ENCODE measurements at places on chromosomes 5 and 9. TPM values are rescaled to one million over a fixed set of nuclear protein-coding genes. Genes with fewer than 3 reads are reported as not detected.

The PTPRD gene
- 0.02 TPM for total RNA-seq

DNA sequence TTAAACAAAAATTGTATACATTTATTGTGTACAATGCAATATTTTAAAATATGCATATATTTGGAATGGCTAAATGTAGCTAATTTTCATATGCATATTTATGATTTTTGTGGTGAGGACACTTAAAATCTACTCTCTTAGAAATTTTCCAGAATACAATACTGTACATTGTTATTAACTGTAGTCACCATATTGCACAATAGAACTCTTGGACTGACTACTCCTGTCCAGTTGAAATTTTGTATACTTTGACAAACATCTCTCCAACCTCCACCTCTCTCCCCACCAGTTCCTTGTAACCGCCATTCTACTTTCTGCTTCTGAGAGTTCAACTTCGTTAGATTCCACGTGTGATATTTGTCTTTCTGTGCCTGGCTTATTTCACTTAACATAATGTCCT lies 49.2 kb upstream of the TAF11L2 start:
- DNase-seq, result no peak
- H3K27ac ChIP-seq, result no peak overlapping the region
- H3K27me3 ChIP-seq, result no peaks in the 10 kb centered on the region
- no peak overlapping the region for H3K4me3 ChIP-seq
- no peaks in the 10 kb centered on the region for H3K36me3 ChIP-seq
- H3K4me1 ChIP-seq, result no peaks in the 10 kb centered on the region

- no peak for DNase-seq
- H3K4me3 ChIP-seq, result no peak overlapping the region
- H3K4me1 ChIP-seq, result no peaks in the 10 kb centered on the region
- no peak overlapping the region for H3K27ac ChIP-seq
Observed at GRCh38 chr5:54480296-54480695, 24.8 kb downstream of the HSPB3 start.

DNA sequence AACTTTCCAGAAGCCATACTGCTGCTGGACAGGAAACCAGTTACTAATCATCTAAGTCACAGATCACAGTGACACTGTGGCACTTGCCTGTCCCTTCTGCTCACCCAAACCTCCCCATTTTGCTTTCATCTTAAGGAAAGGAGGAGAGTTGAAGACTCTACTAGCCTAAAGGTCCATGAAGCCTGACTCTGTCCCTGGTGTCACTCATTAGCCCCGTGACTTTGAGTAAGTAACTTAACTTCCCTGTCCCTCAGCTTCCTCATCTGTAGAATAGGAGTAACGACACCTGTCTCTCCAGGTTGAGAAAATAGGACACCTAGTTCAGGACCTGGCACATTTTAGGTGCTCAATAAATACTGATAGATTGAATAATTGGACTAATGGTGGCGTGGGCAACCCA lies 536 bp upstream of the SLC6A7 start:
- H3K27me3 ChIP-seq, result peaks cover 4% of the 10 kb centered on the region
- no peak for DNase-seq
- H3K4me1 ChIP-seq, result no peaks in the 10 kb centered on the region
- H3K27ac ChIP-seq, result no peak overlapping the region

DNA sequence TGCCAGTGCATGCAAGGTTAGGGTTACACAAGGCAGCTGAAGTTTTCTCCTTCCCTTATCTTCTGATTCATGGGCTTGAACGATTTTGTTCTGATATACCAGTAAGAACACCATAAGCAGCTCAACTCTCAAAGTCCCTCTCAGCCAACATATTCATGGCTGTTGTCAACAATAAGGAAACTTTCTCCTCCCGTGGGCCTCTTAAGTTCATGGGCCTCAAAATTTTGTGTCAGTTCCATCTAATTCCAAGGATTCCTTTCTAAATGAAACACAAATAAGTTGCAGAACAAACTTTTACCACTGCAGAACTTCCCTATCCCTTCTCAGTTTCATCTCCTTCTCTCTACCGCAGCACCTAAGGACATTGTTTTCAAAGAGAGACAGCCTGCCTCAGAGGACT lies 23.6 kb upstream of the CAST start:
- H3K4me3 ChIP-seq, result no peak overlapping the region
- no peaks in the 10 kb centered on the region for H3K27me3 ChIP-seq
- no peak for DNase-seq
- H3K4me1 ChIP-seq, result no peaks in the 10 kb centered on the region
- no peak overlapping the region for H3K27ac ChIP-seq

DNA sequence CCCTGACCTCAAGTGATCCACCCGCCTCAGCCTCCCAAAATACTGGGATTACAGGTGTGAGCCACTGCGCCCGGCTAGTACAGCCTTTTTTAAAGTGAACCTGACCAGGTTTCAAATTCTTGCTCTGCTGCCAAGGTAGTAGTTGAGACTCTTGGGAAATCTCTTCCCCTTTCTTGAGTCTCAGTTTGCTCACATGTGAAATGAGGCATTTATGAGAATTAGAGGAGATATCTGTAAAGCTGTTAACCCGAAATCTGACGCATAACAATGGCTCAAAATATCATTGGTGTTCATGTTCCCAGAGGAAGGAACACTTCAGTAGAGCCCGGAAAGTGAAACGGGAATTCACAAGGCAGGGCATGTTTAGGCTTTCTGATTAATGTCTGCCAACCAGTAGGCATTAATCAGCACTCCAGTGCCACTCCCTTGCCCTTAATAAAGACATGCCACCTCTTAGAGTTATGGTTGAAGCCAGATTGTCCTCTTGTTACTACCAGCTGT lies 1.5 kb downstream of the ARPC5L start:
- DNase-seq, result no peak
- H3K4me1 ChIP-seq, result peaks cover 29% of the 10 kb centered on the region
- no peaks in the 10 kb centered on the region for H3K27me3 ChIP-seq
- no peak overlapping the region for H3K4me3 ChIP-seq
- peaks cover 23% of the 10 kb centered on the region for H3K36me3 ChIP-seq

- no peaks in the 10 kb centered on the region for H3K27me3 ChIP-seq
- H3K4me1 ChIP-seq, result no peaks in the 10 kb centered on the region
- no peak for DNase-seq
- no peak overlapping the region for H3K27ac ChIP-seq
- H3K4me3 ChIP-seq, result no peak overlapping the region
- peaks cover 28% of the 10 kb centered on the region for H3K36me3 ChIP-seq
Observed at GRCh38 chr5:113000466-113000865, 23.9 kb downstream of the DCP2 start.

- H3K36me3 ChIP-seq, result no peaks in the 10 kb centered on the region
- H3K27me3 ChIP-seq, result no peaks in the 10 kb centered on the region
- no peak overlapping the region for H3K27ac ChIP-seq
- peaks cover 30% of the 10 kb centered on the region for H3K4me1 ChIP-seq
- no peak overlapping the region for H3K4me3 ChIP-seq
- DNase-seq, result no peak
Observed at GRCh38 chr9:20561531-20561930, 60.8 kb downstream of the MLLT3 start.

GRCh38 chr5:135130261-135131215 lies 96.5 kb upstream of the PITX1 start:
- no peaks in the 10 kb centered on the region for H3K4me1 ChIP-seq
- H3K27ac ChIP-seq, result no peak overlapping the region
- no peak for DNase-seq
- H3K36me3 ChIP-seq, result no peaks in the 10 kb centered on the region

DNA sequence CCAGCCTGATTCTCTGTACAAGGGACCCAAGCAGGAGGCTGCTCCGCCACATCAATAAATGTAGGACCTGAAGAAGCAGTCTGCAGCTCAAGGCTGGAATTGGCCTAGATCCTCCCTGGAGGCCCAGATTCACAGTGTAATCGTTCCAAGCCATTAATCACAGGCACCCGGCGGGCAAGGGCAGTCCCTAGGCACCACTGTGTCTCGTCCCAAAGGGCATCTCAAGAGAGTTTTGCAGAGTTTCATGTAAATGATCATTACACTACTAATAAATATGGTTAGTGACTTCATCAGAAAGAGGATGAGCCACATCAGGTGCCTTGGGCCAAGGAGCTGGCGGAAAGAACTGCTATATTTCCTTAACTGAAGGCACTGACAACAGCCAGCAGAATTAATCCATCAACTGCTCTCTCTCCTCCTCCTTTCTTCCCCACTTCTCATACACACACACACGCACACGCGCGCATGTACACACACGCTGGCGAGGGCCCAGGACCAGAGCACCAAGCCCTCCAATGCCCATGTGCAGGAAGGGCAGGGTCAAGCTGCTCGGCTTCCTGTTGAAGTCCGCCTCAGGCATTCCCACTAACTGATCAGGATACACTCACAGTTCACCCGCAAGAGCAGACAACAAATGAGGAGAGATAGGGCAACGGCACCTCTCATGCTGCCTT lies 33.9 kb downstream of the GNAQ start:
- H3K4me3 ChIP-seq, result no peak overlapping the region
- DNase-seq, result no peak
- no peak overlapping the region for H3K27ac ChIP-seq
- H3K27me3 ChIP-seq, result no peaks in the 10 kb centered on the region

DNA sequence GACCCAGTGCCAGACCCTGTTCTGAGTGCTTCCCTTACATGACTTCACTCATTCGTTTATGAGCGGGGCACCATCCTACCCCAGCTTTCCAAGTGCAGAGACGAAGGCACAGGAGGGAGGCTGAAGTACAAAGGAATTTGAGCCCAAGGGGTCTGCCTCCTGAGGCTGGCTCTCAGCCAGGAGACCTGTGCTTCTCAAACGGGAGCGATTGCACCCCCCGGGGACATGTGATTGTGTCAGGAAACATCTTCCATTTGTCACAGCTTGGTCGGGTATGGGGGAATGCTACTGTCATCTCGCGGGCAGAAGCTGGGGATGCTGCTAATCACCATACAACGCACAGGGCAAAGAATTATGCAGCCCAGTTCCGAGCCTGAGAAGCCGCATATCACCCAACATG lies 23.9 kb downstream of the ADCY2 start:
- no peaks in the 10 kb centered on the region for H3K36me3 ChIP-seq
- H3K27me3 ChIP-seq, result no peaks in the 10 kb centered on the region
- H3K27ac ChIP-seq, result no peak overlapping the region
- no peaks in the 10 kb centered on the region for H3K4me1 ChIP-seq
- H3K4me3 ChIP-seq, result no peak overlapping the region

Data from CD8-positive, alpha-beta memory T cell (primary cell).